ENCODE measurements at places on chromosomes 3 and 15.

- DNase-seq = no peak
Observed at GRCh38 chr3:58386626-58387365, 46.8 kb downstream of the PDHB start.

DNA sequence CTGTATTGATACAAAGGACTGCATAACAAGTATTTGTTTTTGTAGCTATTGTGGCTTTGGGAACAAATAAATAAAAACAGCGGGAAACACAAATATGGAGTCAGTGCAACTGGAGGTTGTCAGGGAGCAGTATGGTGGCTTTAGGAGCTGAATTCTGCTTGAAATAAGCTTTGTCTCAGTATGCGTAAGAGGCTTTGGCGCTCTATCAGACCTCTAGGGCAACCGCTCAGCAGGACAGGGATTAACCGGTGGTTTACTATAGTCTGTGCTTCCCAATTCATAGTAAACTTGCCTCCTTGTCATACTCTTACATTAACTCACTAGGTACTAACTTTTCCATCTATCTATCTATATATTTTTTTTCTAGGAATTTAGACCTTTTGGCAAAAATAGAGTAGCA, 104.6 kb downstream of the ZIC1 start:
- DNase-seq = no peak

DNA sequence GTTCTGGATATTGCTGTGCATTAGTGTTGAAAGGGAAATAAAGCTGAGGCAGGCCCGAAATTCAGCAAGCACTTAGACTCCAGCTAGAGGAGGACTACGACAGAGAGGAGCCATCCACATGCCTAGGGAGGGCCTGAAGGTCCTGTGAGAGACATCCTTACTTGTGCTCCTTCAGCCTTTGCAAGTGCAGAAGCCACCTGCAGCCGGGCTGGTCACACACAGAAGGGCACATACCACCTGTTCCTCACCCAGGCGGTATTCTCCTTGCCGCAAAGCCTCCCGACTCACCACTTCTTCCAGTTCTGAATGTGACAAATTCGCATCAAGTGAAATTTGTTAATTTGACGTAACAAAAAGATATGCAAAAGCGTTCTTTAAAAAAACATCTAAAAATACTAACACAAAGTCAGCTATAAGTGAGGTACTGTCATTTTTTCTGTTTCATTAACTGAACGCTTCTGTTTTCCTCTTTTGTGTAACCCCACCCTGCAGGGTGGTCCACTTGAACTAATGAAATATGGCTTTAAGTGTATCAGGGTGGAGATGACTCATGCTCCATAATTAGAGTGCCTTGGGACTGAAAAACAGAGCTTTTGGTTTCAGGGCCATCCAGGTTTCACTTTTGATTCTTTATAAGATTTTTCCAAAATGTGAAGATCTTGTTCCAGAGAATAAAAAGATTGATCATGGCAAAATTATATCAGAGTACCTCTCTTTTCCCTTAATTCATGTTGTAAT, 467.9 kb upstream of the ATP11B start:
- no peak for DNase-seq

DNA sequence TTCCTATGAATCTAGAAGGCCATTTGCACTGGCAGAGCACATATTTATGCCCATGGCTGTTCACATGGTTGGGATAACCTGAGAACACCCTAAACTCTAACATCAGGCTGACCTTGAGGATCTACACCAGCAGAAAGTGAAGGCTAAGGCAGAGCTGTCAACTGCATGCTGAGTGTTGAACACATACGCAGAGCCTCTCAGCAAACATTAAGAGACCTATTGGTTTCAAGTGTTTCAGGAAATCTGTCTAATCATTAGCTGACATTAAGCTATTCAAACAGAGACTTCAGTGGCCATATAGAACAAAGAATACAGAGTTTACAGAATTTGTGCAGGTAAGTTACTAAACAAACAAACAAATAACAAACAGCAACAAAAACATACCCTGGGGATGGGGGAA, 16.1 kb upstream of the SEC61A1 start:
- DNase-seq = no peak

DNA sequence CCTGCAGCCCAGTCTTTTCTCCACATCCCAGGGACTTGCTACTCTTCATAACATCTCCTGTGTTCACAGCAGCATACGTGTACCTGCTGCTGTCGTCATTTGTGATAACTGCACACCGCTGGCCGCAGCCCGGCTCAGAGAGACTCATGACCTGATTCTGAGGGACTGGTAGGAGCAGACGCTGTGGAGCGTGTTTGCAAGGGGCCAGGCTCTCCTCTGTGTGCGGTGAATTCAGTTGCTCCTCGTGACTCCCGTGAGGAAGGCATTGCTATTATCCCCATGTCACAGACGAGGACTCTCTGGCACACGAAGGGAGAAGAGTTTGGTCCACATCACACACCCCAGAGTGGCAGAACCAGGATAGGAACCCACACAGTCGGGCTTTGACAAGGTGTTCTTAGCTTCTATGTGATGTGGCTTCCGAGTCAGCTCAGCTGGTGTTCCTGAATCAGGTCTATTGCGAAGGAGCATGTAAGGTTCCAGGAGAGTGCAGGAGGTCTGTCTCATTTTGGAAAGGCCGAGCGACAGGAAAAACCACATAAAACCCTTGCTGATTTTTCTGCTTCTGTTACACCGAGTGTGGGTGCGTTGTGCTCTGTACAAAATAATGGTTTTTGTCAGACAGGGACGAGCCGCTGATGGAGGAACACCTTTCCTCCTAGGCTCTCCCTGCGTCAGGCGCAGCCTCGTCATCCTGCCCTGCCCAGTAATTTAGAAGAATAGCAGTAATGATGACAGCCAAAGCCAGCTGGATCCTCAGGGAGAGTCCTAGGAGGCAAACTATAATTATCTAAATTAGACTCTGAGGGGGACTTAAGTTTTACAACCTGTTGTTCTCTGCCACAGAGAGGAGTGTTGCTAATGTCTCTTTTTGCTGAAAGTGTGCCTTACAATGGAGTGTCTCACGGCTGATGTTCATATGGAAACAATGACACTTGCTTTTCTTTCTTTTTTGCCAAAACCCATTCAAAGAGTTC, 157.5 kb upstream of the RGMA start:
- DNase-seq = no peak

GRCh38 chr3:193788189-193788991, 195.4 kb downstream of the OPA1 start:
- peak; percentile 29 for DNase-seq

DNA sequence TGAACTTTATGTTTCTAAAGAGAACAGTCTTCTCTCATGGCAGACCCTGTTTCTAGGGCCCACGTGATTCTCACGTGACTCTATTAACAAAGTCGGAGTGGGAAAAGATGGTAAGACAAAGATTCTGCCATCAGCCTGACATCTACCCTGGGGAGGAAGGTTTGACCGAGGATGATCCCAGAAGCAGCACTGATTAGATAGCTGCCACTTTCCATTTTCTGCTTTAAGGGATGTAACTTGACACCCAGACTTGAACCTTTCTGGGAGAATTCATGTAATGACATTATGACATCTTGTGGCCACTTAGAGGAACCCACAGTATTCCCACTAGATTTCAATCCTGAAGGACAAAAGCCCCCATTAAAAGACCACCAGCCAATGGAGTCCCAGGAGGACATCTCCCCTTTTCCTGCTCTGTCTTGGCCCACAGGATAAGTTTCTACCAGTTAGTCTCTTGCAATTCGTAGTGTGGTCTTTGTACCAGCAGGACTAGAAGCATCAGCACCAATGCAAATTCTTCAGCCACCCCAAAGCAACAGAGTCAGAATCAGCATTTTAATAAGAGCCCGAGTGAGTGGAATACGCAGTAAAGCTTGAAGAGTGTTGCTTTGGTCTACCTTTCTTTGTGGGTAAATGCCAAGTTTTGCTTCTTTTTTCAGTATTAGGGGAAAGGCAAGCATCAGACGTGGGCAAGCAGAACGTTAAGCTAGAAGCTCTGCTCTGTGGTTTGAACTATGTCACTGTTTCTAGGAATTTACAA, 480.5 kb upstream of the PROK2 start:
- no peak for DNase-seq

DNA sequence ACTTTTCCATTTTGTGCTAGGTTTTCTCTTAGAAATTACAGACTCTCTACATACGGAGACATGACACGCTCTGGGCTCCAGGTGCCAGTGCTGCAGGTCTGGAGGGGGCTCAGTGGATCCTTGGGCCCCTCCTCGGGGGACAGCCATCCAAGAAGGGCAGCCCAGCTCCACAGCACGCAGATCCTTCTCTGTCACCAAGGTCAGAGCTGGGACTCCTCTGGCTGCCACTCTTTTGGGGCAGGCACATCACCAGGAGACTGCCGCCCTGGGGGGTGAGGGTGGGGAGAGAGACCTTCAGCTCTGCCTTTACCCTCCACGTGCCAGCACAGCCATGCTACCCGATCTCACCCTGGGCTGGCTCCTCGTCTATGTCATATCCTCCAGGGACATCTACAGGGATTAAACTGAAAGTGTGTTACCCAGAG, 65.6 kb downstream of the ATP10A start:
- DNase-seq = no peak

GRCh38 chr3:89580859-89581258, 473.4 kb downstream of the EPHA3 start:
- DNase-seq = no peak

GRCh38 chr15:46636206-46636605, 1001.4 kb downstream of the SQOR start:
- DNase-seq = no peak

DNA sequence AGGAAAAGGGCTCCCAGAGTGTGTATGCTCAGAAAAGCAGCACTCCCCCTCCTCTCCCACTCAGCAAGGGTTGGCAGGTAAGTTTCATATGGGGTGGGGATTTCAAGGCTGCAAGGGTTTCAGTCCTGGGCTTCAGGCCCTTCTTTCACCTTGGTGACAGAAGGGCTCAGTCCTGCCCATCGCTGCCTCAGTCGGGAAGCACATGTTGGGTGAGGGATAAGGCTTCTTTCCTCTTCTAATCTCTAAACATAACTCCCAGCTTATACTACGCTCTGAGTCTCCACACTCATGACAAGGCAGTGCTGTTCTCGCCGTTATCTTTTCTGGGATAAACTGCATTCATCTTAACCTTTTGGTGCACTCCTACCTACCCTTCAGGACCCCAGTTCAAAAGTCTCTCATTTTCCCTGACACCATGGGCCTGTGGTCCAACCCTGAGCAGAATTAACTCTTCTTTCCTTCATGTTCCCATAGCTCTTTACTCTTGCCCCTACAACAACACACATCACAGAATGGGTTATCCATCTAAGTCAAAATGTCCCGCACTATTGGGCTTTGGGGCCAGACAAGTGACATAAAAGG, 17.0 kb downstream of the RAB43 start:
- no peak for DNase-seq

GRCh38 chr15:47507221-47507985, 209.9 kb upstream of the SEMA6D start:
- no peak for DNase-seq

- DNase-seq = no peak
Observed at GRCh38 chr3:27578032-27578431, 93.8 kb upstream of the SLC4A7 start.

- DNase-seq = no peak
Observed at GRCh38 chr15:42375252-42375651, 16.0 kb downstream of the CAPN3 start.

GRCh38 chr3:71104556-71104955, 479.0 kb downstream of the FOXP1 start:
- no peak for DNase-seq

DNA sequence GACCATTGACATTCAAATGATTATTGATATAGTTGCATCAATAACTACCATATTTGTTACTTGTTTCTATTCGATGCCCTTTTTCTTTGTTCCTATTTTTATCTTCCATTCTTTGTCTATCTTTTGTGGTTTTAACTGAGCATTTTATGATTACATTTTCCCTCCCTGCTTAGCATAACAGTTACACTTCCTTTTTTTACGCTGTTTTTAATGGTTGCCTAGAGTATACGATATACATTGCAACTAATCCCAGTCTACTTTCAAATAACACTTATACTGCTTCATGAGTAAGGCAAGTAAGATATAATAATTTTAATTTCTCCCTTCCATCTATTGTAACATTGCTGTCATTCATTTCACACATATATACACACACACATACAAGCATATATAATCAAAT, 26.3 kb downstream of the COL6A6 start:
- no peak for DNase-seq

GRCh38 chr3:148100476-148100875, 597.2 kb upstream of the AGTR1 start:
- no peak for DNase-seq

GRCh38 chr3:143814443-143814889, 33.8 kb downstream of the SLC9A9 start:
- DNase-seq = peak; percentile 35
